ENCODE measurements at places on chromosomes 3 and 15. TPM values are rescaled to one million over a fixed set of nuclear protein-coding genes. Genes with fewer than 3 reads are reported as not detected.
A peak's percentile ranks its signal among the peaks of the same experiment; 100 is the strongest.

GRCh38 chr15:101039461-101039860 lies 120.3 kb downstream of the LRRK1 start:
- H3K4me3 ChIP-seq: no peak overlapping the region
- H3K4me1 ChIP-seq: no peaks in the 10 kb centered on the region
- H3K27me3 ChIP-seq: no peaks in the 10 kb centered on the region
- no peak for DNase-seq
- no peak overlapping the region for H3K27ac ChIP-seq

GRCh38 chr3:182241766-182242488 lies 530.2 kb downstream of the SOX2 start:
- DNase-seq: no peak
- no peaks in the 10 kb centered on the region for H3K4me1 ChIP-seq
- H3K27me3 ChIP-seq: no peaks in the 10 kb centered on the region
- no peak overlapping the region for H3K4me3 ChIP-seq
- H3K36me3 ChIP-seq: no peaks in the 10 kb centered on the region

DNA sequence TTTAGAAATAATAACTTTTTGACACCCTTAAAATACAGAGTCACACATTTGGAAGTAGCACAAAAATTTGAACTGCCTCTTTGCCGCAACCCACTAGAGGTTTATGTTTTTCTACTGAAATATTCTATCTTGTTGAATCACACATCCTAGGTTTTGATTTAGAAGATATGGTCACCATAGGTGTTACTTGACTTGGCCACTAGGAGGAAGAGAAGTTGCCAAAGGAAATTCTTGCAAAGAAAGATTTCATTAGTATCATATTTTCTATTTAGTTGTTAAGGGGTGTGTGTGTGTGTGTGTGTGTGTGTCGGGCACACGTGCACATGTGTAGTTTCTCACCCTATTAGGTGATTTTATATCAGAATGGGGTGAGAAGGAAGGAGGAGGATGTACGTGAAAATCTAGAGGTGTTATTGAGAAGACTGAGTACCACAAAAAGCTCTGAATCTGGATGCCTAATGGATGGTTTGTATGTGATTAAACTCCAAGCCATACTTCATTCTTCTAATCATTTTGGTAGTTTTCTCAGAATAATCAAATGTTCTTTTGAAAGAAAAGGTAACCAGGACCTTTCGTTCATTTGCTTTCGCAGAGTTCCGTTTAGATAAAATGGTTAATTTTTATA lies 31.5 kb downstream of the ZFAND6 start:
- no peak overlapping the region for H3K4me3 ChIP-seq
- H3K4me1 ChIP-seq: peaks cover 11% of the 10 kb centered on the region
- peak; percentile 49 for DNase-seq
- H3K27me3 ChIP-seq: no peaks in the 10 kb centered on the region

GRCh38 chr3:53495146-53495519 lies 722 bp downstream of the CACNA1D start:
- no peaks in the 10 kb centered on the region for H3K36me3 ChIP-seq
- no peak for DNase-seq
- H3K4me1 ChIP-seq: no peaks in the 10 kb centered on the region
- H3K4me3 ChIP-seq: peak overlapping the region; percentile 12
- H3K27me3 ChIP-seq: peaks cover 34% of the 10 kb centered on the region

- no peaks in the 10 kb centered on the region for H3K36me3 ChIP-seq
- H3K27me3 ChIP-seq: peaks cover 56% of the 10 kb centered on the region
- no peak overlapping the region for H3K27ac ChIP-seq
These were observed 307.1 kb downstream of the MECOM start for GRCh38 chr3:169356284-169356955.

DNA sequence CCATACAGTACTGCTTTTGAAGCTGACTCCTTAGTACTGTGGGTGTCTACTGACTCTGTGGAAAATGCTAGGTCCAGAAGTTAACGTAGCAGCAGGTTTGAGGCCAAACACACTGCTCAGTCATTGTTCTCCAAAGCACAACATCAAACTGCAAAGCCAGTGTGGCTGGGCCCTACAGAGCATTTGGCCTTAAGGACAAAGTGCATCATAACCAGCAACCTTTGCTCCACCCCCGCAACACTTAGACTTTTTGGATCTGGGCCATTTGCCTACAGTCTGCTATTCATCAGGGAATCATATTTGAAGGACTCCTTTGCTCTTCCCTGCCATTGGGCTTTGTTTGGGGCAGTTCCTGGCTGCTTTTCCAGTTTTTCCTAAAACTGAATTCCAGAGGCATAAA lies 43.1 kb upstream of the ARL6 start:
- H3K4me3 ChIP-seq: no peak overlapping the region
- no peaks in the 10 kb centered on the region for H3K36me3 ChIP-seq
- H3K27me3 ChIP-seq: no peaks in the 10 kb centered on the region
- DNase-seq: no peak
- H3K4me1 ChIP-seq: no peaks in the 10 kb centered on the region
- no peak overlapping the region for H3K27ac ChIP-seq

The COL6A6 gene
- not detected for total RNA-seq

The CPLX3 gene
- total RNA-seq: not detected

The ADIPOQ gene
- total RNA-seq: not detected

The CLRN1 gene
- not detected for total RNA-seq

The XRN1 gene
- total RNA-seq: 35.0 TPM

The MED12L gene
- 0.32 TPM for total RNA-seq

The QTRT2 gene
- 11.7 TPM for total RNA-seq

The TYRO3 gene
- total RNA-seq: 7.5 TPM

The RETNLB gene
- total RNA-seq: not detected

The IL12A gene
- 2.8 TPM for total RNA-seq

The TRPC1 gene
- total RNA-seq: 17.1 TPM
